ENCODE measurements at places on chromosomes 6 and 20. TPM values are rescaled to one million over a fixed set of nuclear protein-coding genes. Genes with fewer than 3 reads are reported as not detected.
A peak's percentile ranks its signal among the peaks of the same experiment; 100 is the strongest.

DNA sequence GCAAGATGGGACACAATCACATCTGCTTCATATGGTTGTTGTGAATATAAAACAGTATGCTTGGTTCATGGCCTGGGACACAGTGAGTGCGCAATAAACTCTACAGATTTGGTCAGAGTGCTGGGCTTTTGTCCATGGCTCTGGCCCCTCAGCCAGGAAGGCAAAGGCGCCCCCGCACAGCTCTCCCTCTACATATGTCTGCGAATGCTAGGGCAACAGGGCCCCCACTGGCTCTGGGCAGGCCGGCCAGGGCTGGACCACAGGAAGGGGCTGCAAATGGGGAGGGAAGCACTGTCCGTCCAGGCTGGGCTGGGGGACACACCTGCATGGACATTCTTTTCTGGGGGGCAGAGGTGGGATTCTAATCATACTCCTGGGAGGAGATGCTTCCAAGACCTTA is 151.8 kb upstream of the MLN start:
- H3K27ac ChIP-seq: no peak overlapping the region
- DNase-seq: no peak
- no peaks in the 10 kb centered on the region for H3K27me3 ChIP-seq
- H3K36me3 ChIP-seq: no peaks in the 10 kb centered on the region

DNA sequence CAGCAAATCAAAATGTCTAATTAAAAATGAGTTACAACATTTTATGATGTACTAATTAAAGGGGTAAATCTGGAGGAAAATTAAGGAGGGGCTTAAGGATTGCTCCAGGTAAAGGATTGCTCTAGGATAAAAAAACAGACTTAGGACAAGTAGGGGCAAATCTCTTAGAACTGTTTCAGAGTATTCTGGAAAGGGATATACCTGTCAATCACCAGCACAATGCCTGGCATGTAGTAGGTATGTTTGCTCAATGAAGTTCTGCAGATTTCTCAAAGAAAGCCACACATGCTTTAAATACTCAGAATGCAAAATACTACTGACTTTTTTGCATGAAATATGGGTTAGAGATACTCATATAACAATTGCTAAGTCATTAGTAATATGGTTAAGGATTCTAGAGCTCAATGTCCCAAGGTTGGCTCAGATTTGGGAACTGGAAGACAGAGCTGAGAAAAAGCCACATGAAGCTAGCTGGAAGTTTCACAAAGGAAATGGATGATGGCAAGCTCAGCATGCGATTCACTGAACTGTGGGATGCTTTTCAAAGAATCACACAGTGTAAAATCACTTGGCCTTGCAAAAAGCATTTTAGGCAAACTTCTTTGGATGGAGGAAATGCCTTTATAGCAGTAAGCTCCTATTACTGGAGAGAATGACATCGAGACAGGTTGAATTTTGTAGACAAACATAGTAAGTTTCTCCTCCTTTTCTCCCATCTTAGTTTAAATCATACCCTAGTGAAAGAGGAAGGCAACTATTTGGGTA is 72.8 kb downstream of the MAP3K5 start:
- no peaks in the 10 kb centered on the region for H3K27me3 ChIP-seq
- no peaks in the 10 kb centered on the region for H3K36me3 ChIP-seq
- H3K4me1 ChIP-seq: no peaks in the 10 kb centered on the region
- H3K27ac ChIP-seq: no peak overlapping the region

DNA sequence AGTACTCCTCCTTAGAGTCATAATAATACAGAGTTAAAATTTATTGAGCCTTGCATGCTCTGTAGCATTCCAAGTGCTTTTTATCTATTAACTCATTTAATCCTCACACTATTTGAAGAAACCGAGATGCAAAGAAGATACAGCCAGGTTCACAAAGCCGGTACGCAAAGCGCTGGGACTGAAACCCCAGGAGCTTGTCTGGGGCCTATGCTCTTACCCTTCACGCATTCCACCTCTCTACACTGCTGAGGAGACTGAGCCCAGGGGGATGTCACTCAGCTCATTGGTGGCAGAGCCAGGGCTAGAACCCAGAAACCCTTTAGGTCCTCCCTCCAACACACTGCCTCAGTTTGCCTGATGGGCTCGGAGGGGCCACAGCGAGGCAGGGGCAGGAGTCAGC is 19.7 kb upstream of the MRPS18A start:
- no peaks in the 10 kb centered on the region for H3K27me3 ChIP-seq
- no peak overlapping the region for H3K4me3 ChIP-seq
- H3K4me1 ChIP-seq: no peaks in the 10 kb centered on the region

- H3K27me3 ChIP-seq: no peaks in the 10 kb centered on the region
- H3K4me1 ChIP-seq: no peaks in the 10 kb centered on the region
- no peak overlapping the region for H3K4me3 ChIP-seq
Observed at GRCh38 chr20:46268131-46268614, 40.1 kb downstream of the CDH22 start.

DNA sequence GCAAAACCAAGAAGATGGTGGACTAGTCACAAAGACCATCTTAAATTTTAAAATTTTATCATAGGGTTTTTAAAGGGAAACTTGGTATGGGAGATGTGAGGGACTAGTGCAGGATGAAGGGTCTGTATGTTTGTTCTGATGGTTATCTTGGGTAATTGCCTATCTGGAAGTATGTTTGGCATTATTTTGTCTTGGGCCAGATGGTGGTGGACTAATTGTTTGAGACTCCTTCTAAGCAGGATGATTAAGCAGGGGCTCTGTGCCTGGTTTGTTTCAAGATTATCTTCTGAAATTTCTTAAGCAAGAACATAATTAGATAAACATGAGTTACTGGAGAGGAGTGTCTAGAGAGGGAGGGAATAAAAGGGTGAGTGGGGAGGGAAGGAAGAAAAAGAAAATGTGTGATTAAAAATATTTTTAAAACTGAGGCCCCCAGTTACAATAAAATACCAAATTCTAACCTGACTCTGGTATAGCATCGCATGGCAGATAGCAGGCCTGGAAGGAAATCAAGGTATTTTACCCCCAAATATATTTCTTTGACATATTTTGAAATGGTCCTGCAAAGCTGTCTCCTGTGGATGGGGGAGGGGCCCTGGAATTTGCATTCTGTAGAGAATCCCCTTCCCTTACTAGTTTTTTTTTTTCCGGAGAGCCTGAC is 49.9 kb upstream of the FAM184A start:
- no peak overlapping the region for H3K27ac ChIP-seq
- H3K27me3 ChIP-seq: no peaks in the 10 kb centered on the region
- no peaks in the 10 kb centered on the region for H3K36me3 ChIP-seq
- no peak overlapping the region for H3K4me3 ChIP-seq
- DNase-seq: no peak
- H3K4me1 ChIP-seq: peaks cover 10% of the 10 kb centered on the region

GRCh38 chr20:8205996-8206395 is 73.9 kb downstream of the PLCB1 start:
- no peak for DNase-seq
- H3K27me3 ChIP-seq: no peaks in the 10 kb centered on the region
- H3K4me3 ChIP-seq: no peak overlapping the region
- H3K36me3 ChIP-seq: no peaks in the 10 kb centered on the region

- DNase-seq: no peak
- no peaks in the 10 kb centered on the region for H3K36me3 ChIP-seq
- H3K27ac ChIP-seq: no peak overlapping the region
- H3K4me1 ChIP-seq: no peaks in the 10 kb centered on the region
- H3K4me3 ChIP-seq: no peak overlapping the region
- H3K27me3 ChIP-seq: no peaks in the 10 kb centered on the region
Observed at GRCh38 chr6:92122746-92123145, 1296.6 kb downstream of the EPHA7 start.

DNA sequence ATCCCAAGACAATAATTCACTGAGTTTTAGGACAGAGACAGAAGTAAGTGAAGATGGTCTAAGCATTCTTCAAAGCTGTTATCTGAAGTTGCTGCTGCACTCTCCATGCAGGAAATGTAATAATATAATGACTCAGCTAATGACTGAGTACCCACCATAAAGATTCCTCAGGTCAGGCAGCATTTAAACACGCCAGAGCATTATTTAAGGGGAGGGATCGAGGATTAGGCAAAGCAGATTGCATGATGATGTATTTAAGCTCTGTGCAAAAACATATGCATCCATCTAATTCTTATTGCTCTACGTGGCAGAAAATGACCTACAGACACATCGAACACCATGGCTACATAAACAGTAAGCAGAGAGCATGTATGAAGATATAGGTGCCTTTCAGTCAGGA is 216.4 kb downstream of the UNC5CL start:
- no peak overlapping the region for H3K4me3 ChIP-seq
- H3K36me3 ChIP-seq: no peaks in the 10 kb centered on the region

DNA sequence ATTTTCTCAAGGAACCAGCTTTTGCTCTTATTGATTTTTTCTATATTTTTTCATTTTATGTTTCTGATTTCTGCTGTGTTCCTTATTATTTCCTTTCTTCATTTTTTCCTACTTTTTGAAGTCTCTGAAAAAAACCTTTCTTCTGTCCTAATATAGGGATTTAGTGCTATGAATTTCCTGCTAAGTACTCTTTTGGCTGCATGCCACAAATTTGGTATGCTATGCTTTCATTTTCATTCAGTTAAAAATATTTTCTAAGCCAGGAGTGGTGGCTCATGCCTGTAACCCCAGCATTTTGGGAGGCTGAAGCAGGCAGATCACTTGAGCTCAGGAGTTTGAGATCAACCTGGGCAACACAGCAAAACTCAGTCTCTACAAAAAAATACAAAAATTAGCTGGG is 30.6 kb downstream of the SIRPD start:
- no peaks in the 10 kb centered on the region for H3K36me3 ChIP-seq
- H3K4me3 ChIP-seq: no peak overlapping the region
- no peaks in the 10 kb centered on the region for H3K27me3 ChIP-seq

DNA sequence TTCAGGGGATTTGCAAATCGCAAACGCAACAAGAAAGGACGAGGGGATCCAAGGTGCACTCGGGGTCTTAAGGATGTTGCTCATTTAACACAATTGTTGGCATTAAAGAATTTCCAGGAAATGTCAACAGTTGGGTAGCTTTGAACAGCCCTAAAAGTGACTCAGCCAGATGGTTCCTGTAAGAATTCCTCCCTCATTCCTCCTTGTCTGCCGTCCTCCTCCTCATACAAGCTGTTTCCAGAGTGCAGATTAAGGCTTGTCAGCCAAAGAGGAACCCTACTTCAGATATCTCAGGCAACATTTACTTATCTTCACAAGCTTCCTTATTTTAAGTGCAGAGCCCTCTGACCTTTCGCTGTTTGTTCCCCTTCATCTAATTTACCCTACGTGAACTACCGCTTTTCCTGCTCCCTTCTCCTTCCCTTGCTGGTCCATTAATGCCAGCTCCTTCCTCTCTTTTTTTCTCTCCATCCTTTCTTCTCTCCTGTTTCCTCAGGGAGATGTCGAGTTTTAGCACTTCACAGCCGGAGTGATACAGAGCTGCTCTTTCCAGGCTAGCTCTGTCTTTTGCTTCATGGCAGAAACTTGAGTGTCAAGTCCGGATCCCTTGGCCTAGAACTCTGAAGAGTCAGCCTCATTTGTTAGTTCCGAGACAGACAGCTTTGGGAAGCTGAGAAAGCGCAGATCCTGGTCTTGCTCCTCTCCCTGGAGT is 26.1 kb upstream of the TBC1D7 start:
- H3K4me1 ChIP-seq: peaks cover 22% of the 10 kb centered on the region
- peak; percentile 27 for DNase-seq
- H3K27me3 ChIP-seq: no peaks in the 10 kb centered on the region
- no peaks in the 10 kb centered on the region for H3K36me3 ChIP-seq
- peak overlapping the region; percentile 81 for H3K27ac ChIP-seq

DNA sequence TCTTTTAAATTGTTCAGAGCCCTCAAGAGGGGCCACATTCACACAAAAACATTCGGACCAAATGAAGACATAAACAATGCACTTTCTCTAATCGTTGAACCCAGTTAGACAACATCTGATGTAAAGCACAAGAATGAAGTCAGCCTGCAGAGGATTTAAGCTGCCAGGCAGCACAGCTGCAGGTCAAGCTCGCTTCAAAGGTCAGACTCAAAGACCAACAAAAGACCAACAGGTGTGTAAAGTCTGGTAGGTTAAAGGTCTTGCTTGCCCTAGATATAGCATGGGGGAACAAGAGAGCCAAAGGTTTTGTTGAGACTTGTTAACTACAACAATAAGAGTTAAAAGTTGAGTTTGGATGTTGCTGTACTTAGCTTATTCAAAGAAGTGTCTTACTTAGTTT is 26.7 kb upstream of the MYLIP start:
- DNase-seq: no peak
- no peaks in the 10 kb centered on the region for H3K27me3 ChIP-seq
- H3K27ac ChIP-seq: no peak overlapping the region

DNA sequence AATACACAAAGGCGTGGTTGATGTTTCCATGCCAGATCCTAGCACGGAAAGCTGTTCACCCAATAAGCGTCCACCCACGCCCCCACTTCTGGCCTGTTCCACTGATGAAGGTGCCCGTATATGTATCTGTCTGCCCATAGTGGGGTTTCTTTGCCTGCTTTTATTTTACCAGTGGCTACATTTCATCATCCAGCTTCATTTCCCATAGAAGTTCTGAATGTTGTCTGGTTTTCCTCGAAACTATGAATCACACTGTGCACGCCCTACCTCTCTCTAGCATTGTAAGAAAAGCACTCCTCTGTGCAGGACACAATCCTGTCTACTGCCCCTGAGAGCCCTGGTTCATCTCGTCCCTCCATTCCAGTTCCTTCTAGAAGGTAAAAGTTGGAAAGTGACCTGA is 8.8 kb upstream of the CD93 start:
- no peak for DNase-seq
- H3K27ac ChIP-seq: no peak overlapping the region
- H3K36me3 ChIP-seq: no peaks in the 10 kb centered on the region
- no peak overlapping the region for H3K4me3 ChIP-seq
- H3K27me3 ChIP-seq: no peaks in the 10 kb centered on the region
- no peaks in the 10 kb centered on the region for H3K4me1 ChIP-seq

GRCh38 chr6:140045116-140045515 is 670.7 kb upstream of the CITED2 start:
- H3K4me3 ChIP-seq: no peak overlapping the region
- no peak overlapping the region for H3K27ac ChIP-seq
- no peaks in the 10 kb centered on the region for H3K27me3 ChIP-seq
- H3K36me3 ChIP-seq: no peaks in the 10 kb centered on the region

DNA sequence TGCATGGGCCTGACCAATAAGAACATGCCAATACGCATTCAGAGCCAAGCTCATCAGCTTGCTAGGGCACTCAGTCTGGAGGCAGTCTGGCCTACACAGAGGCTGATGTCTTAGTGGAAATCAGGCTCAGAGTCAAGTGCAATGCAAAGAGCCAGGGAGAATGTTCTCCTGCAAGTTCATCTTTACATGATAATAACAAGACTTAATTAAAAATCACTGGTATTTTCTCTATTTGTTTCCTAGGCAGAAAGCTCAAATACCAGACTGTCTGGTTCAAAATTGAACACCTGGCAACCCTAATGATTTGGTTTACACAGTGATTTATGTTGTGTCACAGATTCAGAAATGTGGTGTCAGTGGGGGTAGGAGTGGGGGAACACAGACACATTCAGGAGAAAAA is 689.3 kb upstream of the FLRT3 start:
- H3K27me3 ChIP-seq: no peaks in the 10 kb centered on the region
- H3K27ac ChIP-seq: no peak overlapping the region

- no peaks in the 10 kb centered on the region for H3K36me3 ChIP-seq
- no peaks in the 10 kb centered on the region for H3K27me3 ChIP-seq
- H3K4me1 ChIP-seq: no peaks in the 10 kb centered on the region
- H3K4me3 ChIP-seq: no peak overlapping the region
Observed at GRCh38 chr20:29741594-29741893, 1515.9 kb upstream of the DEFB115 start.

Gene MRPL18
- total RNA-seq: 38.5 TPM

Gene MLN
- total RNA-seq: not detected

Gene NR2E1
- total RNA-seq: not detected

Gene MEI4
- total RNA-seq: not detected

Gene PRPH2
- 1.3 TPM for total RNA-seq

All from Peyer's patch (tissue), 4 donors.